ENCODE measurements at places on chromosomes 1 and 21.

DNA sequence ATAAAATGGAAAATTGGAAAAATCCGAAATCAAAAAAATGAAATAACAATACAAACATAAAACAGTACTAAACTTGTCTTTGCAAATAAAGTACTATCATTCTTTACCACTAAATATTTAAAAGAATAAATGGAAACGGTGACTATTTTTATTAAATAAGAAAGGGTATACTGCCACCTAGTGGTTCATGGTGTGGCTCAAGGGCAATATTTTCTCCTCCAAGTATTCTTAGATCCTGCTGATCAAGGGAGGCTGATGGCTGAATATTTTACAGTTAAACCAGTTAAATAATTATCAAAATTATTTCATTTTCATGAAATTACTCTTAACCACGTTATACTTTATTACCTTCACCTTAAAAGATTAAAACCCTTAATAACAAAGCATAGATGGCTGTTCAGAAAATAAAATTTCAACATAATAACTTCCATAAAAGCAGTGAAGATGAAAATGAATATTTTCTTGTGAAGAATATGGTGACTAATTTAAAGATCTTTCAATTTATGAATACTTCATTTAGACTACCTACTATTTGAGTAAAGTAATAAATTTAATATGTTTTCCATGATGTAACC lies 1793.9 kb downstream of the NCAM2 start:
- peak; percentile 3 for DNase-seq

GRCh38 chr21:38491536-38491935 lies 6.7 kb downstream of the ERG start:
- DNase-seq = no peak

GRCh38 chr1:12296623-12297022 lies 66.8 kb downstream of the VPS13D start:
- DNase-seq = no peak

- DNase-seq = no peak
These were observed 669 bp downstream of the KCNQ4 start for GRCh38 chr1:40784141-40784770.

DNA sequence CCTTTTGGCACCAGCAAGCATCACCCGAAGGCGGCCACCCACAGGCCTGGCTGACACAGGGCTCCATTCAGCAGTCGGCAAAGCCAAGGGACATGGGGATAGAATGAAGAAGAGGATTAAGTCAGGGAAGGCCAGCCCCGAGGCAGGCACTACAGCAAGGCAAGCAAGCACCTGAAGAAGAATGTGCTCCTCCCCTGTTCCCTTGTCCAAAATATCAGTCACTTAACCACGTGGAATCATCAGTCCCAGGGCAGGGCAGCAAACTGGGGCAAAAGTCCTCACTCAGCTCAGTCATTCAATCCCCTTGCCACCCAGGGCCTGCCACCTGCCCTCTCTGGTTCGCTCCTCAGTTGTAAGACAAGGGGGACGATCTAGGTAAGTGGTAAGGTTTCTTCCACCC lies 9.3 kb downstream of the KANK4 start:
- no peak for DNase-seq

DNA sequence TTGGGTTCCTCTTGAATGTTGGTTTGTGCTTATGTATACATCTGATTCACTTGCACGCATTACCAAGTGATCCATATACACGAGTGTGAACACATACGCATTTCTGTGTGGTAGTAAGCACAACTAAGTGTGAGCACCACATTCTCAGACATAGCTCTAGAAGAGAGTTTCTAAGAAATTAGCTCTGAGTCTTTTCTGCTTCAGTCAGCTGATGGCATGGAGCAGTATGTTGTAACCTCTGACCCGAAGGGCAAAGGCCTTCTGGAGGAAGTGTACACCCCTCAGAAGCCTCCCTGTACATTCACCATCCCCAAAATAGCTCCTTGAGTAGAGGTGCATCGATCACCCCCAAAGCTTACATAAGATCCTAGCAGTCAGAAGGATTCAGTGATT lies 183.7 kb downstream of the KIF26B start:
- no peak for DNase-seq

DNA sequence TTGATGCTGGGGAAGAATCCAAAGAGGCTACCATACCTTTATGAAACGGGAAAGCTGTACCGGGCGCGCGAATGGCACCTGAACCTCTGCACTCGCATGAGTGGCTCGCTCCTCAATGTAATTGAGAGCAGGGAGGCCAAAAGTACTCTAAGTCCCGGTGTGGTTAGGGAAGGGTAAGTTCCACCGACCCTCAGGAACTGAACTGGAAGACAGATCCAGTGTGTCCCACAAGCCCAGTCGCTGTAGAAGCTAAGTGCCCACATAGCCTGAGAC lies 1.0 kb downstream of the GATAD2B start:
- DNase-seq = no peak

DNA sequence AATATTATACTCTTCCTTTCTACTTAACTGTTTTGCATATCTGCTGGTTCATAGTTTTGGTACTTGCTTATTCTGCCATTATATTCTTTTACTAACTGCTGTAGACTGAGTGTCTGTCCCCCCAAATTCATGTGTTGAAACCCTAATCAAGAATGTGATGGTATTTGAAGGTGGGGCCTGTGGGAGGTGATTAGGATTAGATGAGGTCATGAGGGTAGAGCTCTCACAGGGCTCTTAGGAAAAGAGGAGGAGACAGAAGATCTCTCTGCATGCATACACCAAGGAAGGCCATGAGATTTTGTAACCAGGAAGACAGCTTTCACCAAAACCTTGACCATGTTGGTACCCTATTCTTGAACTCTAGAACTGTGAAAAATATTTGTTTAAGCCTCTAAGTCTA lies 354.1 kb upstream of the B3GALT2 start:
- no peak for DNase-seq

DNA sequence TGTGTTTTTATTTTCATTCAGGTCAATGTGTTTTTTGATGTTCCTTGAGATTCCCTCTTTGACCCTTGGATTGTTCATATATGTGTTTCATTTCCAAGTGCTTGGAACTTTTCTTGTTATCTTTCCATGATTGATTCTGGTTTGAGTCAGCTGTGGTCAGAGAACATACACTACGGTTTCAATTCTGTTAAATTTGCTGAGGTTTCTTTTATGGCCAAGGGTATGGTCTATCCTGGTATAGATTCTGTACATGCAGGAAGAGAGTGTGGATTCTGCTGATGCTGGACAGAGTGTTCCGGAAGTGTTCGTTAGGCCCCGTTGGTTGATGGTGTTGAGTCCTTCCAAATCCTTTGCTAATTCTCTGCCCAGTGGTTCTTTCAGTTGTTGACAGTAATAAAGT lies 98.5 kb upstream of the COL6A1 start:
- DNase-seq = no peak

DNA sequence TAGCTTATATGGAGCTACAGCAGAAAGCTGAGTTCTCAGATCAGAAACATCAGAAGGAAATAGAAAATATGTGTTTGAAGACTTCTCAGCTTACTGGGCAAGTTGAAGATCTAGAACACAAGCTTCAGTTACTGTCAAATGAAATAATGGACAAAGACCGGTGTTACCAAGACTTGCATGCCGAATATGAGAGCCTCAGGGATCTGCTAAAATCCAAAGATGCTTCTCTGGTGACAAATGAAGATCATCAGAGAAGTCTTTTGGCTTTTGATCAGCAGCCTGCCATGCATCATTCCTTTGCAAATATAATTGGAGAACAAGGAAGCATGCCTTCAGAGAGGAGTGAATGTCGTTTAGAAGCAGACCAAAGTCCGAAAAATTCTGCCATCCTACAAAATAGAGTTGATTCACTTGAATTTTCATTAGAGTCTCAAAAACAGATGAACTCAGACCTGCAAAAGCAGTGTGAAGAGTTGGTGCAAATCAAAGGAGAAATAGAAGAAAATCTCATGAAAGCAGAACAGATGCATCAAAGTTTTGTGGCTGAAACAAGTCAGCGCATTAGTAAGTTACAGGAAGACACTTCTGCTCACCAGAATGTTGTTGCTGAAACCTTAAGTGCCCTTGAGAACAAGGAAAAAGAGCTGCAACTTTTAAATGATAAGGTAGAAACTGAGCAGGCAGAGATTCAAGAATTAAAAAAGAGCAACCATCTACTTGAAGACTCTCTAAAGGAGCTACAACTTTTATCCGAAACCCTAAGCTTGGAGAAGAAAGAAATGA lies 37.6 kb downstream of the CENPF start:
- DNase-seq = no peak

DNA sequence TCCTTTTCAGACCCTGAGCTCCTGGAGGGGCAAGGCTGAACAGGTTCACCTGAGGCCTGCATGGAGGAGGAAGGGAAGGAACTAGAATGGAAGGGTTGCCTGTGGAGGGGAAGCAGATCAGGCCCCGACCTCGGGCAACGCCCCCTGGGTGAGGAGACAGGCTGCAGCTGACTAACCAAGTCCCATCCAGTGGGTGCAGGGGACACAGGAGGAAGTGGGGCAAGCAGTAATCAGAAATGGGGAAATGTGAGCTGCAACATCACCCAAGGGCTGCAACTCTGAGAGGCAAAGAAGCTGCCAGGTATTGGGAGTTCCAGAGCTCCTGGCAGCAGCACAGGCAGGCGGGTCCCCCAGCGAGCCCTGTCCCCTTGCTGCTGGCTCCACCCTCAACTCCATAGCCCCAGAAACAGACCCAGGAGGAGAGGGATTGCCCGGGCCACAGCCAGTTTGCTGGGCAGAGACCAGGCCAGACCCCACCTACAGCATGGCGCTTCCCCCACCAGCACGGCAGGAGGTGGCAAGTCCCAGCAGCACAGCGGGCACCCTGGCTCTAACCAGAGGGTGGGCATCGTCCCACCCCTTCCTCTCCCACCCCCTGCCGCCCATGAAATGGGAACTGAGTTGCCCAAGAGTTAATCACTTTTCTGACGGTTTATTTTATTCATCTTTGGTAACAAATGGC lies 38.5 kb downstream of the MRPL37 start:
- no peak for DNase-seq

DNA sequence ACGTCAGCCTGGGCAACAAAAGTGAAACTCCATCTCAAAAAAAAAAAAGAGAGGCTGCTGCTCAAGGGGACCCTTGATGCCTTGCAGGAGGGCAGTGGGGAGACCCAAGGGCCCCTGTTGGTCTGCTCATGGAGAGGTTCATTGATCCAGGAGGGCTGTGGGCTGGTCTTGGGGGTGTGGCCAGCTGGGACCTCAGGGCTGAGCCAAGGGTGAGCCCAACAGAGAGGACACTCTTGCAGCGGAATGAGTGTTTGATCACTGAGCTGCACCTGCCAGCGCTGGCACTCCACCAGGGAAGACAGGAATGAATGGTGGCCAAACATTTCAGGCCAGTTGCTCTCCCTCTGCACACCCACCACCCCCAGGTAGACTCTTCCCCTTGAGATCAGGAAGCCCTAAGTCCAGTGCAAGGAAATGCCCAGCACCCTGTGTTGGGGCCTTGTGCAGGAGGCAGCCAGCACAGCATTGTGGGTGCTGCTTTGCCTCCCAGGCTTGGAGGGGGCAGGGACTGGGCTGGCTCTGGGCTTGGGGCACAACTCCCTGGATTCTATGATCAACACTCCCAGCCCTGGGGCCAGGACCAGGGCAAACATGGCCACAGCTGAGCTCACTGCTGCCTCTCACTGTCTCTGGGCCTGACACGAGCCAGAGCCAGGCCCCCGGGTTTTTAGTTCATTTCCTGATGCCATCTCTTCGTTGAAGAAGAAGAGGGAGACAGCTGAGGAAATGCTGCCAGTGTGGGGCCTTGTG lies 50.7 kb downstream of the IRF2BP2 start:
- DNase-seq = no peak

DNA sequence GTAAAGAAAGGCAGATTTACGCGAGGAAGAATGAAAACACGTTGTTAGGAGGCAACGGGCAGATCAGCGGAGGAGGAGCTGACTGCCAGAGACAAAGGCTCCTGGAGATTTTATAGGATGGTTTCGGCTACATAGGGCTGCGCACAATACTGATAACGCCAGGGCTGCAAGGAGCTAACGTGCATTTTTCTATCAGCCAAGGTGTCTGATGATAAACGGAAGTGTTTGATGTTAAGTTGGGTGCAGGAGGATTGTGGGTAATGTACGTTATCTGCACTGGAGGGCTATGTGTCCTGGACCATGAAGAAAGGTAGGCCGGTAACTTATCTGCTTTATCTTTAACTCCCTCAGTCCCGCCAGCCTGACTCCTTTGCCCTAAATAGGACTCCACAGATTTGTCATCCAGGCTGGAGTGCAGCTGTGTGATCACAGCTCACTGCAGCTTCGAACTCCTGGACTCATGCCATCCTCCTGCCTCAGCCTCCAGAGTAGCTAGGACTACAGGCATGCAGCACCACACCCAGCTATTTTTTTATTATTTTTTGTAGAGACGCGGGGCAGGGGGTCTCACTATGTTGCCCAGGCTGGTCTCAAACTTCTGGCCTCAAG lies 29.6 kb downstream of the SETD4 start:
- DNase-seq = no peak

DNA sequence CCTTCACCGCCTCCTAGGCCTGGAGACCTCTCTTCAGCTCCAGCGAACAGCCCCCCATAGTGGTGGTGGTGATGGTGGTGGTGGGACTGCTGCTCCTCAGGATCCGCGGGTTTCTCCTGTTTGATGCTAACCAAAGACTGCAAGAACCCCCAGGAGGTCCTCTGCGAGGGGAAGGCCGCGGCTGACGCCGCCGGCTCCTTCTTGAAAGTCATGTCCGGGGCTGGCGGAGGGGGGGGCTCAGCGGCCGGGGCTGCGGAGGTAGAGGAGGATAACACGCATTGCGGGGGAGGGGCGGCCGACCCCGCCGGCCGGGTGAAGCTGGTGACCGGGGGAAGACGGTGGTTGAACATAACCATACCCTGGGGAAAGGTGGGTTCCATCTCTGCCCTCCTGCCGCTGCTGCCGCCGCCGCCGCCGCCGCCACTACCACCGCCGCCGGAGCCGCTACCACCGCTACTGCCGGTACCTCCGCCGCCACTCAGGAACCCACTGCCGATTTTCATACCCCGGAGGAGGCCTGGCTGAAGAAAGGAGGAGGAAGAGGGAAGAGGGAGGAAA lies 554 bp downstream of the ZNF281 start:
- peak; percentile 9 for DNase-seq

DNA sequence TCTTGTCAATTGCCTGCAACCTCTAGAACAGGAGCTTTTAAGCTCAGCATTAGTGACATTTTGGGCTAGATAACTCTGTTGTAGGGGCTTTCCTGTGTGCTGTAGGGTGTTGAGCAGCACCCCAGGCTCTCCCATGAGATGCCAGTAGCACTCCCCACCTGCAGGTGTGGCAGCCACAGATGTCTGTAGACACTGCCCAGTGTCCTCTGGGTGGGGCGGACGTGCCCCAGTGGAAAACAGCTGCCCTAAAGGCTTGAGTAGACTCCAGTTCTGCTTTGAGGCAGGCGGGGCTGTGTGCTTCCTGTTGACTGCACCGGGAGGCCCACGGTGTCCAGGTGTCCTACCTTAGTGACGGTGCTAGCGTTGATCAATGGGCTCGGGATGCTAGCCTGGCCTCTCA lies 16.9 kb upstream of the PWP2 start:
- no peak for DNase-seq

GRCh38 chr1:93976711-93977597 lies 67.7 kb upstream of the GCLM start:
- DNase-seq = no peak

GRCh38 chr1:72253132-72253531 lies 29.2 kb downstream of the NEGR1 start:
- DNase-seq = no peak

Measured in stimulated activated CD4-positive, alpha-beta T cell treated with anti-CD3 and anti-CD28 coated beads, Interleukin-12 subunit alpha, Interleukin-12 subunit beta, amount 100 ng/mL, for 24 hours (primary cell).